ENCODE measurements at places on chromosomes 3 and 15. TPM values are rescaled to one million over a fixed set of nuclear protein-coding genes. Genes with fewer than 3 reads are reported as not detected.

The NOX5 gene
- total RNA-seq: not detected

The EDEM1 gene
- 88.9 TPM for total RNA-seq

The SPTBN5 gene
- 1.1 TPM for total RNA-seq

GRCh38 chr3:78629544-78629943, 1138.3 kb downstream of the ROBO1 start:
- no peak for DNase-seq

DNA sequence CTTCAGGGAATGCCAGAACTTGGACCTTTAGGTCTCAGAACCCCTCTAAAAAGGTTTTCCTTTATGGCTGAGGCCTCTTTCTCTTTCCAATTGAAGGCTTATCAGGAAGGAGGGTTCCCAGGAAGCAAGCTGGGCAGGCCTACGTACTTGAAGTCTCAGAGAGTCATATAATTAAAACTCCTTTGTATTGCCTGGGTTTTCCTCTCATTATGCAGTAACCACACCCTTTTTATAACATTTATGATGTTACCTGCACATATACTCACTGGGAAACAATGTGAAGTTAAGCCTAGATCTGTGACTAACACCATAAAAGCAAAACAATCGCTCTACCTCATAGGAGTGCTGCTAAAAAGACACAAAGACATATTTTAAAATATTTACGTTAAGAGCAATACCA, 27.3 kb downstream of the SERP1 start:
- no peak for DNase-seq

DNA sequence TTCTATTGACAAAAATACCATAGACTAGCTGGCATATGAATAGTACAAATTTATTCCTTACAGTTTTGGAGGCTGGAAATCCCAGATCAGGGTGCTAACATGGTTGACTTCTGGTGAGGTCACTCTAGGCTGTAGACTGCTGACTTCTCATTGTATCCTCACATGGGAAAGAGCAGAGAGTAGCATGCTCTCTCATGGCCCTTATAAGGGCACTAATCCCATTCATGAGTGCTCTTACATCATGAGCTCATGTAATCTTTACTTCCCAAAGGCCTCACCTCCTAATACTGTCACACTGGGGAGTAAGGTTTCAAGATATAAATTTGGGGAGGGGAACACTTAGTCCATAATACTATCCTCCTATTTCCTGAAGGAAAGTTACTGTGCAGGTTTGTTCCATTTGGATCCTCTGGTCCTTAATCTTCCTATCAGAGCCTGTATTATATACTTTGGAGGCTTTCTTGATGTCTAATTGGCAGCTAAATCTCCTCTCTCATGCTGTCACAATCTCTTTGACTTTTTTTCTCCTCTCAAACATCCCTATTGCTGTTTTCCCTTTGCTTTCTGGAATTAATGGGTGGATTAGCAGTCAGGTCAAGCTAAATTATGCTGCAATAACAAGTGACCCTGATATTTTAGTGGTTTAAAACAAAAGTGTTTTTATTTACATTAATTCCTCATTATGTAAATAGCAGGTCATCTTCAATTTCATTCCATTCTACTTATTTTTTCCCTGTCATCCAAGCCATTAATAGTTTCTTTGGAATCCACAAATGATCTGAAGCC, 23.1 kb upstream of the LEKR1 start:
- DNase-seq: no peak

- no peak for DNase-seq
Measured at GRCh38 chr15:25248583-25249235, 190.1 kb downstream of the UBE3A start.

- no peak for DNase-seq
Measured at GRCh38 chr3:151085889-151086483, 522 bp downstream of the MED12L start.

- no peak for DNase-seq
Measured at GRCh38 chr3:14129296-14129695, 4.4 kb downstream of the TMEM43 start.

DNA sequence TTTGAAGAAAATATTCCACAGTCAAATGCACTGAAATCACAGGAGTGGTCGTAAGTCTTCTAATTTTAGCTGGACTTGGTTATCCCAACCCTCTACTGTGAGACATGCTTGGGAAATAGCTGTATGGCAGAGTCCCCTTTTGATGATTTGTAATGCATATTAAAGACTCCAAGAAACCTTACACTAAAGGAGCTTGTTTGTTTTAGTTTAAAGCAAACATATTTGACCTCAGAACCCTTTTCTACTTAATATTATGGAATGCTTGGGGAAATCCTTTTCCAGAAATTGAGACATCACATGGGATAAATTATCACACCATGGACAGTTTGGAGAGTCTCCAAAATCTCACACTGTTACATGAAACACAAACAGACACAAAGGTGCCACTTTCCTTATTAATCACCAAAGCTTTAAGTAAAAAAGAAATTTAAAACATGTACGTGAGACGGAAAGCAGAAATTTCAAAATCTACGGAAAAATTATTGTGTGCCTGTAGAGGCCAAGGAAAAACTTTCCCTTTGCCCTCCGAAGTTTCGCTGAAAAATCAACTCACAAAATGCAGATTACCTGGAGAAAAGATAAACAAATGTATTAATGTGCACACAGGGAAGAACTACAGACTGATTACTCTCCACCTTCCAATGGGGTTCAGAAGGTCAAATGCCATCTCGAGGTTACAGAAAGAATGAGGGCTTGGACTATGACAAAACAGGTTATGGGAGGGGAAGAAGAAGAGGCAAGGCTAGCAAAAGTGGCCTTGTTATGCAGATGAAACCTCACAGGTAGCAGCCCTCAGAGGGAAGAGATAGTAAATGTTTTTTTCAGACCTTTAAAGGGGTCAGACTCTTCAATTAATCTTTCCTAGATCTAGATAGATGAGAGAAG, 7.0 kb upstream of the CPB1 start:
- no peak for DNase-seq
